ENCODE measurements at places on chromosomes 5 and 9.

GRCh38 chr9:31137176-31138160 is 1247.0 kb upstream of the ACO1 start:
- DNase-seq: peak; percentile 54

DNA sequence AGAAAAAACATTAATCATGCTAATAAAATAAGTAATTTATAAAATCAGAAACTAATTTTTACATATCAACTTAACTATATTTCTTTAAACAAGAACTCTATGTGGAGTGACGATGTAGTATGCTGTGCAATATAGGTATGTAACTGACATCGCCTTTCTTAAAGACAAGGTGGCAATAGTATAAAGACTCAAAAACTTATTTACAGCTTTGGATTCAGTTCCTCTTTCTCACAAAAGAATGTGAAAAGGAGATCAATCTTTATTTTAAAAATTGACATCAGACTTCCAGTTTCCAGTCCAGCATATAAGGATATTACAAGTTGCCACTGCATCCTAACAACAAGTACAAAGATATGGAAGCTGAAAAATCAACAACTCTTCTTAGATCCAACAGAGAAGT is 260.3 kb downstream of the TRIM36 start:
- DNase-seq: no peak

GRCh38 chr5:33401482-33402390 is 39.0 kb upstream of the TARS1 start:
- peak; percentile 66 for DNase-seq

GRCh38 chr5:14153932-14154731 is 11.0 kb downstream of the TRIO start:
- DNase-seq: peak; percentile 28

DNA sequence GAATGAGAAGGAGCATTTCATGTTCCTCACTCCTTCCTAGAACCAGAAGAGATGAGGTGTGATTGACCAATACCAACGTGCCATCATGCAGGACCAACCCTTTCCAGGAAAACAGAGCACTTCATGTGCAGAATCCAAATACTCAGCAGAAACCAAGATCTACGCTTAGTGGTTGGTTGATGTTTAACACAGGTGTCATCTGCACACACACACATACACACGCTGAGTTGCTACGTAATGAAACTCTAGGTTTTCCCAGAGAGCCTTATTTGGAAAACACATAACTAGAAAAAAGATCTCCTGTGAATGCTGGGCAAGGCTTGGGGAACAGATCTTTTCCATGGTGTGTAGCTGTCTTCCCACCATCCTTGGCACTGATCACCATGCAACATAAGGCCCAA is 21.1 kb upstream of the ZNF622 start:
- DNase-seq: no peak

DNA sequence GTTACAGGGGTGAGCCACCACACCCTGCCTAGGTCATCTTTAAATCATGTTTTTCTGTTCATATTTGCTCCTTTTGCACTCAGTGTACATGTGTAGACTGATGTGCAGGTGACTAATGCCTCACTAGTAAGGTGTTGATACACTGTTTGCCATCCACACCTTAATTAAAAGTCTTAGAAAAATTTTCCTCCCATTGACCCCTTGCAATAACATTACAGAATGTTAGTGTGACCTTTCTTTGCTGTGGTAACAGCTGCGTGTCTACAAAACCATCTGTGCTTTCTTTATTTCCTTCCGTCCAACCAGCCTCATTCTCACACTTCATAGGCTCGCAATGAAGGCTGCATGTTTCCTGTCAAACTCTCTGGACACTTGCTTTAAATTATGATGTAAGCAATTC is 6.6 kb upstream of the CEMIP2 start:
- no peak for DNase-seq

- no peak for DNase-seq
Measured at GRCh38 chr5:142255831-142256230, 69.0 kb downstream of the SPRY4 start.

DNA sequence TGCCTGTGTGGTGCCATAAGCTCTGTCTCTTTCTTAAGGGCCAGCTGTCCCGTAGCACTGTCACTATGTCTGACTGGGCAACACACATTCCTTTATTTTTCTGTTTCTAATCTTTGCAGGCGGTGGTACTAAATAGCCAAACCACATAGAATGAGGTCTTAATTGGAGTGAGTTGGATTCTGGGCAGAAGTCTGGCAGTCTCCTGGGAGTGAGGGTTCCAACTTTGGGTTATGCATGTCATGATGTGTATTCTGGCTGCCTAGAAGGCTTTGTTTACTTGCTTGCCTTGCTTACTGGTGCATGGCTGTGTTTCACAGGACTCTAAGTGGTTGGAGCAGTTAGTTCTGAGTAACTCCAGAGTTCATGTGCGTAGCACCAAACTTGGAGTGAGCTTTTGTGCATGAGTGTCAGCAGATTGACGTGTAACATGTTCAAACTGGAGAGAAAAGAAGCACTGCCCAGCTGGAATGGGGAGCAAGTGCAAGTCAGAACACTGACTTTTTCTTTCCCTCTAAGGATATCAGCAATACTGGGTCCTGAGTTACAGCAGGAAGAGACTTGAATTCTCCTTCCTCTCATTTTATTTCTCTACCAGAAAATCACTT is 185.8 kb downstream of the PCSK1 start:
- DNase-seq: no peak

- no peak for DNase-seq
Measured at GRCh38 chr9:89304020-89304833, 6.8 kb upstream of the CKS2 start.

DNA sequence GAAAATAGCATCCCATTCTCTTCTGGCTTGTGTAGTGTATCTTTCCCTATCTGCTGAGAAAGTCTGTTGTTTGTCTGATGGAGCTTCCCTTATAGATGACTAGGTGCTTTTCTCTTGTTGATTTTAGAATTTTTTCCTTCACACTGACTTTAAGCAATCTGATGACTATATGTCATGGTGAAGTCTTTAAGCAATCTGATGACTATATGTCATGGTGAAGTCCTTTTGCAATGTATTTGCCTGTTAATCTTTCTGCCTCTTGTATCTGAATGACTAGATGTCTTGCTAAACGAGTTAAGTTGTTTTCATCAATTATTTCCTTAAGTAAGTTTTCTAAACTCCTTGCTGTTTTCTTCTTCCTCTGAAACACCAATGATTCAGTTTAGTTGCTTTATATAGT is 80.5 kb downstream of the RNF130 start:
- no peak for DNase-seq

DNA sequence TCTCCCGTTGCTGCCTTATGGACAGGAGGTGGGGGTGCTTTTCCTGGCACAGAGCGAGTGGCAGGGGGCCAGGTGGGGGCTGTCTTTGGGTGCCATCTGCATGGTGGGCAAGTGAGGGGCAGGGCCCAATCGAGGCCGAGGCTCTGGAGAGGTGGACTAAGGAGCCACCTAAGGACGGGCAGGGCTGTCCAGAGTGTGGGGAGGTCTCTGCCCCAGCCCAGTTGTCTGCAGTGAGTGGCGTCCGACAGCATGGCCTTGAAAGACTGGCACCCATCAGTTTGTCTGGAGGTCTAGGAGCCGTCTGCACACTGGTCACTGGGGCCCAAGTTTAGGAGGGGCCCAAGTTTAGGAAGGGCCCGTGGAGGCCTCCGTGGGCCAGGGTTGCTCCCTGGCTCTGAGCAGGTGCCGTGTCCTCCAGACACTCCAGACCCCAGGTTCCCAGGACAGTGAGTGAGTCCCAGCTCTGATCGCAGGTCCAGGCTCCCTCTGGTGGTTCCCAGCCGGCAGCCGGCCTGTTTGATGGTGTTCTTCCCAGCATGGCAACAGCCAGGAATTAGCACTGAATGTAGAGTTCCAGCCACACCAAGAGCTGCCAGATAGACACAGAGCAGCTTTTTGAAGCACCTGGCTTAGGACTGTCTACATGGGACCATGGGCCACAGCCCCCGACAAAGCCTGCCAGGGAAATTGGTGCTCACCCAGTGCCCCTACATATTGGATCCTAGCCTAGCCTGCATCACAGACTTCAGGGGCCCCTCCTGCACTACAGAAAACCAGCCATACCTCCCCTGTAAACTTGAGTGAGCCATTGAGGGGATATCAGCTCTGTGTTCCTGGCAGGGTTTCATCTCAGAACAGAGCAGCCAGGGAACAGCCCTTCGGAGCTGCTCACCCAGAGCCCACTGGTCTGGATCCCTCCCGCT is 120.9 kb downstream of the WNK2 start:
- peak; percentile 64 for DNase-seq

DNA sequence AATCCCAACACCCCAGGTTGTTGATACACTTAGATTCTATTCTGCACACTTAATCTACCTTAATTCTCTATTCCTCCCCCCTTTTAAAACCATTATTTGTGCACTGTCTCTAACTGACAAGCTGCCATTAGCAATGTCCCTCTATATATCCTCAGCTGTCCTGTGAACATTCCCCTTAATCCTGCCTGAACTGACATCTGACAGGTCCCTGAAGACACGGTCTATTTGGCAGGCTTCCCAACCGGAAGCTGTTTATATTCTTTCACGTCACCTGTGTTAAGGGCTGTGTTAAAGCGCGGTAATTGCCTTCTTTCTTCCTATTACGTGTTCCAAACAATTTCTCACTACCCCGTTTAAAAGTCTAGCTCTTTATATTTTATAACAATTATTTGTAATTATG is 277.3 kb downstream of the CDH9 start:
- DNase-seq: no peak

GRCh38 chr5:43065948-43066798 is 26.1 kb upstream of the ANXA2R start:
- DNase-seq: peak; percentile 83

DNA sequence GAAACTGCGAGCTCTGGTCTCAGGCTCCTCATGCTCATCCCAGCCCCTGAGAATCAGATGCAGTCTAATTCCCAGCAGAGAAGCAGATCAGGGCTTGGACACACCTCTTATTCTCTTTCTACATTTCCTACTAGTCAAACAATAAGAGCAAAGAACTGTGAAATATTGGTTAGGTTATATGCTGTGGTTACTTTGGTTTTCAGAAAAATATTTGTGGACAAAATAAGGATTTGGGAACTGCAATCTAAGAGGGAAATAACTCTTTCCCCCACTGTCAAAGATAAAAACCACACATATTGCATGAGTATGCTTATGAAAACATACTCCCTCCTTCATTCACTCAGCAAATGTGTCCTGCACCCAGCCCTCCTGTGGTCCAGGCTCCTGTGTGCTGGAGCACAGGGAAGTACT is 164.5 kb upstream of the S1PR3 start:
- DNase-seq: no peak

- no peak for DNase-seq
Measured at GRCh38 chr5:156120777-156121176, 206.2 kb upstream of the SGCD start.

- DNase-seq: no peak
Measured at GRCh38 chr5:160991205-160991604, 139.2 kb upstream of the ATP10B start.

- DNase-seq: no peak
Measured at GRCh38 chr5:155872629-155873220, 454.2 kb upstream of the SGCD start.

DNA sequence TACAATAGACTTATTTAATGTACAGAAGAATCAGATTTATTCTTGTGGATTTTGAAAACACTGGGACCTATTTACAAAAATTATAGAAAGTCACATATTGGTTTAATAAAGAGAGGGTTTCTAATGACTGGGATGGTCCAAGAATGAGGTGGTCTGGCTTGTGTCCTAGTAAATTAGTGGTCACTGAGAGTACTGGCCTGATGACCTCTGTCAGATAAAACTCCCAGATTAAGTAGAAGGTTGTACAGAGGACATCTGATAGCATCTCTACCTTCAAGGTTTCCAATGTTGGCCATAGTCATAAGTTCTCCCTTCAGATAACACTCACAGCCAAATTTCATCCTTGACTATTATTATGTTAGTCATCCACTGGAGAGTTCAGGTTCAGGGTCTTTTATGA is 692.9 kb downstream of the MTRR start:
- DNase-seq: no peak

DNA sequence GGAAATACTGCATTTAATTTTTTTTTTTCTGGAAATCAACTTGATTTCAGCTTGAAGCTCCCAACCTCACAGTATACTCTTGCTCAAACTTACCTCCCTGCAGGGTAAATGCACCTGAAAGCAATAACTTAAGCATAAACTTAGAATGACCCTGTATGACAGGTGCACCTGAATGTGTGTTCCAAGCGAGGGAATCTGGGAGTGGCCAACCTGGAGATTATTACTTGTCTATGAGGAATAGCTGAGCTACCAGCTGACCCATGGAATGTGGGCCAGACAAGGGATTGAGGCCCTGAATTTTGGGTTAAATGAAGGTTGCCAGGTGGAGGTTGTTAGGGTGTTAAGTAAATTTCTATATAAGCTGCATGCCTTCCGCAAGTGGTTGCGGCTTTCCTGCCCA is 140.6 kb downstream of the OSTF1 start:
- no peak for DNase-seq

- no peak for DNase-seq
Measured at GRCh38 chr5:79508354-79508753, 5.6 kb downstream of the HOMER1 start.

DNA sequence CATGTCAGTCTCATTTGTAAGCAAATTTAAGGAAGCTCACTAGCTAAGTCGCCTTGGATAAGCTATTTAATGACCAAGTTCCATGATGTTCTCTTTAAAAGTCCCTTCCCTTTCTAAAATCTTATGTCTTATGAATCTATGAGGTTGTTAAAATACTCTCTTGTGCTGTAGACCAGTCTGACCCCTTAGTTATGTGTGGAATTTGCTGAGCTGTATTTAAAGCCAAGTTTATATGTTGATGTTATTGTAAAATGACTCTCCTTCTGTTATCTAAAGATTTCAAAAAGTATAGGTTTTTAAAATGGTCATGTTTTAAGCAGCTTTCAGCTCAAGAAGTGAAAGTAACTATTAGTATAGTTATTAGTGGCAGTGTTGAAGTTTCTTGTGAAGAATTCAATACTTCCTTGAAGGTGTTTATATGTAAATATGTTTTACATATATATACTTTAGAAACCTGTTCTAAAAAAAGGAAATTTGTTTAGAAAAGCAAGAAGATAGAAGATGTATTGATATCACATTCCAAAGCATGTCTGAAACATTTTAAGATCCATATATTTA is 92.2 kb downstream of the CDC42SE2 start:
- no peak for DNase-seq

DNA sequence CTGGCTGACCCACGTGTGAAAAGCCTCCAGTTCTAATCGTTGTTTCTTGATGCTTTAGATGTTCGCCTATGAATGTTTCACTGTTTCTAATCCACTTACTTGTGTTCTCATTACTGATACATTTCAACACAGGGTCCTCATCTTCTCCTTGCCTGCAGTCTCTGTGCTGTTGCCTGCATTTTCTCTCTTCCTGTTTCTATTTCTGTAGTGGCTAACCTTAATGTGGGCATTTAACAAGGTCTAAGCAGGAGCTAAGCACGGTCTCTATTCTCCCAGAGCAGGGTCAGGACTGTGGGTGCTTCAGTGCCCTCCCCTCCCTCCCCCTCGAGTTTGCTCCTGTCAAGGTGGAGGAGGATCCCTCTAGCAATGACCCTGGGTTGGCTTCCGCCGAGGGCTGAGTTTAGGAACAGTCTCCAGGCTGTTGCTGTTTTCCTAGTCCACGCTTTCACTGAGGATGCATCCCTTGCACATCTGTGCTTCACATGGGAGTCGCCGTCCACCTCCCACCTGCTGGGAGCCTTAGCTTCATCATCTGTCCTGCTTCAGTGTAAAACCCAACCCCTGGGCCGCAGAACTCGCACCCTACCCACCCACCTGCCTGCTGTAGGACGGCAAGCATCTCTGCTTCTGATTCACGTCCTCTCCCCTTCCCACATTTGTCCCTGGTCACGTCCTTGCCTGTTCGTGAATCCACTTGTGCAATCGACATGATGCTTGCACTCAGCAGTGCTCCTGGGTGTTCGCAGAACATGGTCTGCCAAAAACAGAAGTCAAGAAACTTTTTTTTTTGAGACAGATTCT is 2.4 kb upstream of the EXOC3 start:
- no peak for DNase-seq
